GM13976 (cell line): ENCODE measurements at places on chromosomes 11 and 22.
A peak's percentile ranks its signal among the peaks of the same experiment; 100 is the strongest.

GRCh38 chr22:37906364-37907008, 389 bp downstream of the MICALL1 start:
- peak; percentile 82 for DNase-seq

- peak; percentile 18 for DNase-seq
Measured at GRCh38 chr11:31808721-31809540, 2.2 kb downstream of the PAX6 start.

DNA sequence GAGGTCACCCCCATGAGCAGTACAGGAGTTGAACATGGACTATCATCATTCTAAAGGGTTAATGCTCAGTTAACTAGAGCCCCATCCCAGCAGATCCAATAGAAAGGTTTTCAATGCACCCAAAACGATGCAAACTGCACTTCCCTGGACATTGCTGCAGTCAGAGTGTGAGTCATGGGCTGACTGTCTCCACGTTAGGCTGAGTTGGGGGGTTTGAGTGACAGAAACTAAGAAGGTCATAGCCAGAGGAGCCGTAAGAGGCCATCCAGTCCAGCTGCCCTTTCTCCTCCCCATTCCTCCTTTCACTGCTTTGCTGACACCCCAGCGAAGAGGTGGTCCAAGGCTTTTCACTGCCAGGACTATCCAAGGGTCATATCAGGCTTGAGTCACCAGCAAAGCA, 10.5 kb upstream of the OR2AT4 start:
- DNase-seq, result no peak

DNA sequence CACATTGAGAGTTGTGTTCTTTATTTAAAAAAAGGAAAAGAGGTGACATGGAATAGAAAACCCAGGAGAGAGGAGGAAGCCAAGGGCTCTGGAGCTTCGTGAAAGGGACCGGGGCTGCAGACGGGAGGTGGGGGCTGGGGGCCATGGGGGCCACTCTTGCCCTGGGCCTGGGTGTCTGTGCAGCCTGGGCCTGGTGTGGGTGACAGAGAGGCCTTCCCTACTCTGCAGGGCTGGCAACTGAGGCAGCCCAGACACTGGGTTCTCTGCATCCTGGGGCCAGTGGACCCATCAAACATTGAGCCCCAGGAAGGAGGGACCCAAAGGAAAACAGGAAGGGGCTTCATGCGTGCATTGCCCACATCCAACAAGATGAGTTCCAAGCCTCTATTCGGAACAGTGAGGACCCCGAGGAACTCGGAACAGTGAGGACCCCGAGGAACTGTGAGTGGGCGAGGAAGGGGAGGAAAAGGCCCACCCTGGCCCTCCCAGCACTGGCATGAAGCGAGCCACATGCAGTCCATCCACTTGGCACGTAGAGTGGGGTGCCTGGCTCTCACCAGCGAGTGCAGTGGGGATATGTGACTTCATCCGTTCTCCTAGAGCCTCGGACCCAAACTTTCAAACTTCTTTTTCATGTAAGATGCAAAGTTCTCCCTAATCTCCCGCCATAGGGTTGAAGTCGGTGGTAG, 1121.6 kb downstream of the BRD1 start:
- DNase-seq, result no peak

GRCh38 chr11:34633990-34634693, 13.2 kb downstream of the EHF start:
- DNase-seq, result peak; percentile 28
